NCI-H69 (cell line): ENCODE measurements at places on chromosomes 1 and 21.

GRCh38 chr1:173581383-173582079, 21.3 kb downstream of the SLC9C2 start:
- DNase-seq = no peak

DNA sequence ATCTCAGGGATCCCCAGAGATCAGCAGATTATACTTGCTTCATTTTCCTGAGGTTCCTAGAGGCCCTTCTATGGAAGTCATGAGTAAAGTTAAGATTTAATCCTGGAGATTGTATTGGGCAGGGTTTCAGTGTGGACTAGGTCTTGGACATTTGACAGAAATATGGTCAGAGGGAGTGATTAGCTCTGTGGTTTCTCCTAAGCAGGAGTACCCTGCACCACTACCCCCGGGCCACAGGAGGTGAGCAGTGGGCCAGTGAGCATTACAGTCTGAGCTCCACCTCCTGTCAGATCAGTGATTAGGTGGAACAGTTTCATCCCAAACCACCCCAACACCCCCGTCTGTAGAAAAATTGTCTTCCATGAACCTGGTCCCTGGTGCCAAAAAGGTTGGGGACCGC, 43.2 kb downstream of the PHACTR4 start:
- DNase-seq = no peak

DNA sequence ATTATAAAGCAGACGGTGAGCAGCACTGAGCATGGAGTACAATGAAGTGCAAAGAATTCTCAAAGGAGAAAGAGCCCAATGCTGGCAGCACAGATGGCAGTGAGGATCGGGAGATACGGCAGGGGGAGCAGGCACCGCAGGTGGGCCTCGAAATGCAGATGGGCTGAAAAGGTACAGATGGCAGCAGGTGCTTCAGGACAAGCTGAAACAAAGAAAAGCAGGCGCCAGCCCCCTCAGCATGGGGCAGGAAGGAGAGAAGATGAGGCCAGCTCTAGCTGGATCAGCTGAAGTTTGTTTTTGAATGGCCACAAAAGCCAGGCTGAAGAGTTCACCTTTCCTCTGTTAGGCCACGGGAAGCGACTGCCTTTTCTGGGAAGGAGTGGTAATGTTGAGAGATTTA, 7.7 kb downstream of the CFAP298 start:
- peak; percentile 98 for DNase-seq

- no peak for DNase-seq
Observed at GRCh38 chr1:39826583-39826982, 37.9 kb upstream of the BMP8B start.

- no peak for DNase-seq
Observed at GRCh38 chr1:110643879-110644472, 30.8 kb downstream of the KCNA3 start.

DNA sequence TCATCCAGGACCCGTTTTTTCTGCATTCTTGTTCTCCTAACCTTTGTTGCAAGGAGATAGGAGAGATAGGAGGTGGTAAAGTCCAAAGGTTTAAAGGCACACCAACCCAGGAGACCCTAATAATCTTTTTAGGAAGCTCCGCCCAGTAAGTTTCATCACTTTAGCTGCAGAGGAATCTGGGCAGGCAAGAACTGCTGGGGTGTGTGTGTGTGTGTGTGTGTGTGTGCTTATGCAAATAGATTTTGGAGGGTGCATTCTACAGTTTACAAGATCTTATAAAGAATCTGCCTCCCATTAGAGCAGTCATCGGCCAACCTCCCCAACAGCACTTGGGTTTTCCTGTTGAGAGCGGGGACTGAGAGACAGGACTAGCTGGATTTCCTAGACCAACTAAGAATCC, 3.9 kb upstream of the IL10 start:
- no peak for DNase-seq

DNA sequence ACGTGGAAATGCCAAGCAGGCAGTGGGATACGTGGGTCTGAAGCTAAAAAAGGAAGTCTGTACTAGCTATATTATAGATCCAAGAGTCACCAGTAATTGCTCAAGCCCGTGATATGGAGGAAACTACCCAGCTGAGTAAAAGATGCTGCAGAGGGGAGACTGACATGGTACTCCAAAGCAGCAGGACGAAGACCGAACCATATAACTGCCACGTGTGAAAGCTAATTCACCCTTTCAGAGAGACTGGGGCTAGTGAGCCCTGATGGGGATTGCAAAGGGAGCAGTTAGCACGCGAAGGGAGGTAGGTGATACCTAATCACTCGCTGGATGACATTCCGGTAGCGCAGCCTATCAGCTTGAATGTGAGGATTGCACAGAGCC, 316 bp downstream of the AP4B1 start:
- peak; percentile 77 for DNase-seq

- DNase-seq = peak; percentile 66
Observed at GRCh38 chr1:196516373-196516772, 91.9 kb downstream of the KCNT2 start.

DNA sequence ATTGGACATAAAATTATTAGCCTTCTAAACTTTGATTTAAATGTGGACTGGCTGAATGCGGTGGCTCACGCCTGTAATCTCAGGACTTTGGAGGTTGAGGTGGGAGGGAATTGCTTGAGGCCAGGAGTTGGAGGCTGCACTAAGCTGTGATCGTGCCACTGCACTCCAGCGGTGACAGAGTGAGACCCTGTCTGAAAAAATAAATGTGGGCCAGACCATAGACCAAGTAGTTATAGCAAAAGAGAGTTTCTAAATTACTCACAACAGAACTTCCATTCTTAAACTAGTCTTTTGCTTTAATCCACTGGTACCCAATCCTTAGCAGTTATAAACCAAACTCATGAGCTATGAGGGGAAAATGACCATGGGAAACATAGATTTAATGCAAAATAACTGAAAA, 35.2 kb downstream of the RAP1A start:
- DNase-seq = no peak

DNA sequence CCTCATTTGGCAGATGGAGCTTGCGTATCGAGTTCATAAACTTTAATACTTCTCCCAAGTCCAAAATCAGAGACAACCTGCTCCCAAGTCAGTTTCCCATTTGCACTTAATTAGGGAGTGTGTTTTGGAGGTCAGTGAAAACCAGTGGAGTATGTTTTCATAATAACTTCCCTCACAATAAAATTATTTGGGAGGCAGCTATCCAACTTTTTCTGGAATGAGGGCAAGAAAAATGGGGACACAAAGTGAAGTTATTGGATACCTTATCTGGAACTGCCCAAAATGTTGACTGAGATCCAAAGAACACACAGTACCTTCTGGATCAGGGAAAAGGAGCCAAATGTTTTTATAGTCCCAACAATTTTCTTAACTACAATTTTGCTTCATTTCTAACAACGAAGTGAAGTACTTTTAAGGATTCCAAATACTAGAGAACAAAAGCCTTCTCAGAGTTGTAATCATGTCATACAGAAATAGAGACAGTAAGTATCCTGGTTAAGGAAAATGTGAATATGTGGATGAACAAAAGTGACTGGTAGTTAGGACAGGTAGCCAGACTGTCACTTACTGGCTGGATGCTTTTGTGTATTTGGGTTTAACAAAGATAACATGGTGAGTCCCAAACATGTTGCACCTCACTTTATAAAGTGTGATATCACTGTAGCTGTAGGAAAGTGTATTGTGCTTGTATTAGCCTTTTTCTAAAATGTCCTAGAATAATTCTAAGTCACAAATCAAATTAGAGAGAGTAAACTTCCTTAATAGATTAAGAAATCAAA, 325.0 kb downstream of the HLX start:
- no peak for DNase-seq

DNA sequence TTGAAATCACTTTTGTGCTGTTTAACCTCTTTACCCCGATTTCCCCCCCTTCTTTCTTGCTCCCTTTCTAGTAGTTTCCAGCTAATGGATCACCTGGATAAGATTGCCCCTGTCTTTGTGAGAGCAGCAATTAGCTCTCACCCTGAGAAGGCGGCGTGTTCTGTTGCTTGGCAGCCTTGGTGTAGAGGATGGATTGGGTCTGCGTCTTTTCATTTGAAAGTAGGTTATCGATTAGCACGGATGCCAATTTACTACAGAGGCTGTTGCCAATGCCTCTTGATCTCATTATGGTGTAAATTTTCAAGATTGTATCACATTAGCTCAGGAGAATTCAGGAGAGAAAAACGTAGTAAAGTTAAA, 26.4 kb downstream of the KIF26B start:
- peak; percentile 66 for DNase-seq

DNA sequence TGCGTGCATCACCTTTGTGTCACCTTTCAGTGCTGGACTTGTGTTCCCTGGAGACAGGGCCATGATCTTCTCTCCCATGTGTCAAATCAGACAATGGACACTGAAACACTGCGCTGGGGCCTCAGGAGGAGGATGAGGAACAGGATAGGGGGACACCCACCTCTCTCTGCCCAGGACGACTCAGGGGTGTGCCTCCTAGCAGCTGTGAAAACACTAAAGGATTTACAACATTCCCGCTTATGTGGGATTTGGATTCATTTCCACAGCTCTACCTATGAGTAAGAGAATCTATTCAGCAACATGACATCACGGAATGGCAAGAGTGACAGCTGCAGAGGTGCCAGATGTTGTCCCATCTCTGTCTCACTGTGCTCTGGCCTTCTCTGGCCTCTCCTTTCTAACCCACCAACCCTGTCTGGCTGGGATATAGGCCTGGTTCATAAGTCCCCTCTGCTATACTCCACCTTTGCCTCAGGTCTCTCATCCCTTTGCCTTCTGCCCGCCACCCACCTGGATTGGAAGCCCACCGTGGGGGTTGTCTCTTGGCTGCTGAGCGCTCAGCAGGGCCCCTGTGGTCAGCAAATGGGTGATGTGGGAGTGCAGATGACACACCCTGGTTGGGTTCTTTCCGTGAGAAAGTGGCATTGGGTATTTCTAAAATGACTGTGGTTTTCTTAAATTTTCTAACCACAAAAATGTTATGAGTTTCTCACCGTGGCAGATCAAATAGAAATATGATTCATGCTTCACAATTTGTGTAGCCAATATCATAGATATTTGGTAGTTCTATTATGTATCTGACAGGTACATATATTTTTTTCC, 47.1 kb upstream of the TLR5 start:
- DNase-seq = no peak

GRCh38 chr1:54809496-54810074, 8.5 kb upstream of the TTC22 start:
- DNase-seq = no peak

DNA sequence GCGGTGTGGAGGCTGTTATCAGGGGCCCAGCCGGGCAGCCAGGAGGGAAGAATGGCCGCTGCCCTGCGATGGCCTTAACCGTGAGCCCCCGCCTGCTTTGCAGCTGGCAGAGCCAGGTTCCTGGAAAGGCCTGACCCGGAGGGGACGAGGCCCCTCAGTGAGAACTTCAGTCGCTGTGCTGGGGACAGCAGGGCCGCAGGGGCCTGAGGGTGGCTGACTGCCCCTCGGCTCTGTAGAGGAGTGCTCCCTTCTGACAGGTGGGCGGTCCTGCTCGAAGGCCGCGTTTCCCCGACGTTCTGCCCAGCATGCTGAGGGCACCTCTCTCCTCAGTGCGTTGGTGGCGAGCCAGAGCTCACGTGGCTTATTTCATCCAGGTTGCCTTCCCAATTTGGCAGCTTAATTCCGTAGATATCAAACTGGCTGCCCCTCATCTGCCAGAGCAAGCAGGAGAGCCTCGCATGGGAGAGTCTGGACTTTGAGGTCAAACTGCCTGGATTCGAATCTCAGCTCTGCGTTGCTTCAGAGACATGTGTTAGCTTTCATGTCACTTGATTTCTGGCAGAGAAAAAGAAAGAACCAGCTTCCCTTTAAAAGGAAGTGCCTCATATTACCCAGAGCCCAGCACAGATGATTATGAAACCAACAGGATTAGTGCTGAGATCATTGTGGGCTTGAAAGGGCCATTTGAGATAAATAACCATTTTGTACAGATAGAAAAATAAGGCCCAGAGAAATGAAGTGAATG, 239.8 kb downstream of the SDCCAG8 start:
- DNase-seq = no peak

DNA sequence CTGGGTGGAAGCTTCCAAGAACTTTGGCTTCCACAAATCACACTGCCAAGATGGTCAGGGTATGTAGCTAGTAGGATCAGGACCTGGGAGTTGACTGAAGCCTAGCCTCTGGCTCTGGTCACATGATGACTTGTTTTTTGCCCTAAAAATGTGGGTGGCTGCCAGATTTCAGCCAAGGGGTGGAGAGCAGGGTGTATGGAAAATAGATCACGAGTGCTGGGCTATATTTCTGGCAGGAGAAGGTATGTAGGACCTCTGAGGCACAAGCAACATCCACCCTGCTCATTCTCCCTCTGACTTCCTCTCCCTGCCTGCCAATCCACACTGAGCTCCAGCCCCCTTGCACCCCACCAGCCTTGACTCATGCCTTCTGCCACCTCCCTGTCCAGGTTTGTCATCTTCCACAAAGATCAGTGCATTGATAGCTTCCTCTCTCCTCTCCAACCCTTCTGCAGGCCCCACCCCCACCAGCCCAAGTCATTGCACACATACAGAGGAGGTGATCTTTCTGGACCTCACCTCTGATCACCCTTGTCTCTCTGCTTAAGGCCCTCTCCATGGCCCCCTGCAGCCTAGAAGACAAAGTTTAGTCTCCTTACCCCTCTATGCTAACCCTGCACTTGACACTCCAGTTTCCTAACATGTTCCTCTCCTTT, 8.3 kb upstream of the CYP4B1 start:
- no peak for DNase-seq

- DNase-seq = peak; percentile 80
Observed at GRCh38 chr1:111739925-111740765, 950 bp upstream of the INKA2 start.

DNA sequence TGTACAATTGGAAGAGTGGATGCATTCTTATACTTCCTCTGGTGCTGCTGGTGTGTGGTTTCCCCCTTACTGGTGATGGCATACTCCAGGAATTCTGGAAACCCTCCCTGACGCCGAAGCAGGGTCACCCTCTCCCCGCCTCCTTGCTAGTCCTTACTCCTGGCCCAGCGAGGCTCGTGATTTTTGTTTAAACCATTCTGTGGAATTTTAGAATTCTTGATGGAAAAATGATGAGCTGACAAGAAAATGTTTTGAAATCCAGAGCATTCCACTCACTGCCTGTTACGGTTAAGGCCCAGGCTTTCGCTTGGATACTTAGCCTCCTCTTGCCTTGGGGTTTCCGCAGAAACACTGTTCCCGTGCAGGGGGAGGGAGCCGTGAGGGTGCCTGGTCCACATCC, 41.1 kb downstream of the IL6R start:
- no peak for DNase-seq
